Naive thymus-derived CD8-positive, alpha-beta T cell (primary cell): ENCODE measurements at places on chromosomes 11 and 22.
A peak's percentile ranks its signal among the peaks of the same experiment; 100 is the strongest.

GRCh38 chr22:32542066-32542676 is 67.6 kb downstream of the FBXO7 start:
- no peak for DNase-seq

DNA sequence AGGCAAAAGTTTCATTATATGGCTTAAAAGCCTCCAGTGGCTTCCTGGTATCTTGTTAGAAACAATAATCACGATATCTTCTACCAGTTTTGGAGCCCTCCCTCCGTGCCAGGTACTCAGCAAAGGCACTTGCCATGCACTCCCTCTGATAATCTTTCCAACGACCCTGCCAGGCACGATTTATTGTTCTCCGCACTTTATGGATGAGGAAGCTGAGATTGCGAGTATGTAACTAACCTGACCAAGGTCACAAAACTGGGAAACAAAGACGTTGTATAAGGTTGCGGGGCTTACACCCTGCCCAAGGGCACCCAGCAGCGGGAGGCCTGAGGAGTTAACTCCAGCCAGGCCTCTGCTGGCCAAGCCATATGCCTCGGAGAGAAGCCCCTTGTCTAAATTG is 218.1 kb downstream of the SNX19 start:
- no peak for DNase-seq

GRCh38 chr11:2533587-2534133 is 88.9 kb downstream of the KCNQ1 start:
- DNase-seq, result peak; percentile 71

GRCh38 chr22:26314656-26315055 is 114.4 kb upstream of the ASPHD2 start:
- no peak for DNase-seq

DNA sequence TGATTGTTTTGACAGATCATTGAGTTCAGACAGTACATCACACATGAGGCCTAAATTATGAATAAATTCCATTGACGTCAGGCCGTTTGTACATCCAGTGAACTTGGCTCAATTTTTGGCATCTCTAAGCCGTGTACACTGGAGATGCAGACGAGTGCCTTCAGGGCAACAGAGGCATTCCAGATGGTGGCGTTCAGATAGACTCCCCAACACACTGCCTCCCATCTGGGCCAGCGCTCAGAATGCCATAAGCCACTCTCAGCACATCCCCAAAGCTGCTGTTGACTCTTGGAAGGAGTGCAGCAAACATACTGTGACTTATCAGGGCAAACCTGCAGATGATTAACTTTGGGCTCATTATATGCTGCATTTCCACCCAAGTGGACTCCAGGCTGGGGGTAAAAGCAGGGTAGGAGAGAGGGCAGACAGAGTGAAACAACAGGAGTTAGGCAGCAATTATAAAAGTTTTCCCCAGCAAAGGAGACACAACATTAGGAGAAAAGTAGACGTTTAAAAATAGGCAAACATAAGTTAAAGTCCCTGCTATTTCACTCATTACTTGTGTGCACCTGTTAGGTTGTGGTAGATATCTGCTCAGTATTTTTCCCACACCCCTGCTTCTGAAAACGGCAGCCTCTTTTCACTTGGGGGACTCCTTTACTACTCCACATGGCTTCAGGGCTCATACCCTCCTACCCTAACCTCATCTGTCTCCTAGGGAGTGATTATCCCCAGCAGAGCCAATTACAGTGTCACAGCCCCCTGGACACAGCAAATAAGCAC is 60.2 kb upstream of the PDE3B start:
- DNase-seq, result no peak

GRCh38 chr11:44577231-44577830 is 11.9 kb downstream of the CD82 start:
- DNase-seq, result no peak

DNA sequence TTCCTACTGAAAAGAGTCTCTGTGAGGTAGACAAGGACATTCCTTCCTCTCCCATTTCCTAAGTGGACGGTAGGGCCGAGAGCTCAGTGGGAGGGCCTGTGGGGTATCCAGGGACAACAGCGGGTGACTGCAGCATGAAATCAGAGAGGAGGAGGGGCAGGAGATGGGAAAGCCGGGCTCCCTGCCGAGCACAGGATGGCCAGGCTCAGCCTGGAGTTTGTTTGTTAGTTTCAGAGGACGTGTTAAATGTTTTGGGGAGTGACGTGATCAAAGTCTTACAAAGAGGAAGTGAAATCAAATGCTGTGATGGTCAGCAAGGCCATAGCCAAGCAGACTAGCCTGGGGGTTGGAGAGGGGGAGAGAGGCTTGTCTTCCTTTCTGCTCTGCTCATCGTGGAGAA is 152.7 kb downstream of the ADAMTS15 start:
- no peak for DNase-seq

DNA sequence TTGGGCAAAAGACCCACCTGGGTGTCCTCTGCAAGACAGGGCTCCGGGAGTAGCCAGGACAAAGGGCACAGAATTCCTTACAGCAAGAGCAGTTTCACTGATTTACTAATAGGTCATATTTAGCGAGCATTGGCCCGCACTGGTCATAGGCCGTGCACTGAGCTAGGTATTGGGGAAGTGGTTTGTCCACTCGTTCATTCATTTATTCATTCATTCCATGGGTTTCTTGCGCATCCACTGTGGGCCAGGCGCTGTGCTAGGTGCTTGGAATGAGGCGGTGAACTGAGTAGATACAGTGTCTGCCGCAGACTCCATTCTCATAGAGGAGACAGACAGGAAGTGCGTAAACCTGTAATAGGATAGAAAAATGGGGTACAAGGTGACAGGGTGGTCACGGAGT is 13.2 kb upstream of the LINC01488 start:
- no peak for DNase-seq

GRCh38 chr11:10397226-10397987 is 57.7 kb upstream of the AMPD3 start:
- no peak for DNase-seq

- peak; percentile 52 for DNase-seq
These were observed 927 bp downstream of the PRCP start for GRCh38 chr11:82899186-82899820.

- no peak for DNase-seq
These were observed 24.9 kb downstream of the ART5 start for GRCh38 chr11:3616721-3617460.

- no peak for DNase-seq
These were observed 191.1 kb upstream of the DDI1 start for GRCh38 chr11:103845331-103845730.
